Effector CD4-positive, alpha-beta T cell (primary cell): ENCODE measurements at places on chromosomes 11 and 22.

DNA sequence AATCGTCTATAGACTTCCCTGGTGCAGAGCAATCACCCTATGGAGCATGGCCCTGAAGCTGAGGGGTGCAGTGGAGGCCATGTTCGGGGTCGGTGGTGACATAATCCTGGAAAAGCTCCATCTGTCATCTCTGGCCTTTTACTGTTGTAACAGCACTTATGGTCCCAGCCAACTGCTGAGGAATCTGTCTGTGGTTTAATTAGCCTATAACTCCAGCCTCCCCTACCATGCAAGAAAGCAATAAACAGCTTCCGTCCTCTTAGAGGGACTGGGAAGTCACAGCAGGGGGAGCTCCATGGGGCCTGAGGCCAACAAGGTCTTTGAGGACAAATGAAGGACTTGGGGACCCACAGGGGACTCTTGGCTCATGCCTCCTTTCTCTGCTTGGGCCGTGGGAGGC is 159.1 kb upstream of the NECTIN1 start:
- DNase-seq: no peak

DNA sequence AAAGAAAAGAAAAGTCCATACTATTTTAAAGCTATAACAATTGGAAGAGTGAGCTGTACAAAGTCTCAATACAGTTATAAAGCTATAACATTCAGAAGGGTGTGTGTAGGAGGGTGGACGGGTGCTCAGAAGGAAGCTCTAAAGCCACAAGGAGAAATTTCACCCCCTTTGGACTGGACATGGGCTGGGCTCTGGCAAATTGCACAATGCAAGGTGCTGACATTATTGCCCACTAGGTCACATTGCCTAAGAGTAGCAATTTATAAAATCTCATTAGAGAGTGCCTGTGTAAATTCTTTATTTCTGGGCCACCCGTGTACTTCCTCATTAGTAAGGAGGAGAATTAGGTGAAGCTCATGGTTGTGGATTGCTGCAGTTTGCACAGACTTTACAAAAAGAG is 5.7 kb upstream of the APOBEC3A start:
- DNase-seq: no peak

DNA sequence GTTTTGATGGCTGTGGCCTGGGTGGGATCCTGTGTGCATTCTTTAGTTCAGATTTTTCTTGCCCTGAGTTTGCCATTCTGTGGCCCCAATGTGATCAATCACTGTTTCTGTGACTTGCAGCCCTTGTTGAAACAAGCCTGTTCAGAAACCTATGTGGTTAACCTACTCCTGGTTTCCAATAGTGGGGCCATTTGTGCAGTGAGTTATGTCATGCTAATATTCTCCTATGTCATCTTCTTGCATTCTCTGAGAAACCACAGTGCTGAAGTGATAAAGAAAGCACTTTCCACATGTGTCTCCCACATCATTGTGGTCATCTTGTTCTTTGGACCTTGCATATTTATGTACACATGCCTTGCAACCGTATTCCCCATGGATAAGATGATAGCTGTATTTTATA is 620 bp downstream of the OR4C16 start:
- DNase-seq: no peak

GRCh38 chr11:133509924-133510697 is 22.2 kb downstream of the OPCML start:
- no peak for DNase-seq

- DNase-seq: no peak
Measured at GRCh38 chr11:68200639-68201038, 12.5 kb downstream of the KMT5B start.

DNA sequence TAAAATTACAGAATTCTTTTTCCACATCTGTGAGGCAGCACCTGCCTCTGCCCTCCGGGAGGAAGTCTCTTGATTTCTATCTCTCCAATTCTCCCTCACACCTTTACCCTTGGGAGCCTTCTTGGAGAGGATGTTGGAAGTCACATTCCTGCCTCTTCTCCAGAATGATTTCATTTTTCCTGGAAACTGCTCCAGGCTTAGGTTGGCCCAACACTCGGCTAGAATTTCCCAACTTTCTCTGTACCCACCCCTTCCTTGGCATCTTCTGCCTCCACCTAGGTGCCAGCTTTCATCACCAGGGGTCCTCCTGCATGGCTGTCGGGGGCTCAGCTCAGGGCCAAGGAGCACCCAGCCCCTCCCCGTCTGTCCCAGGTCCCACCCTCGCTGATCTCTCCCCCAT is 43.2 kb downstream of the SLCO2B1 start:
- DNase-seq: no peak

DNA sequence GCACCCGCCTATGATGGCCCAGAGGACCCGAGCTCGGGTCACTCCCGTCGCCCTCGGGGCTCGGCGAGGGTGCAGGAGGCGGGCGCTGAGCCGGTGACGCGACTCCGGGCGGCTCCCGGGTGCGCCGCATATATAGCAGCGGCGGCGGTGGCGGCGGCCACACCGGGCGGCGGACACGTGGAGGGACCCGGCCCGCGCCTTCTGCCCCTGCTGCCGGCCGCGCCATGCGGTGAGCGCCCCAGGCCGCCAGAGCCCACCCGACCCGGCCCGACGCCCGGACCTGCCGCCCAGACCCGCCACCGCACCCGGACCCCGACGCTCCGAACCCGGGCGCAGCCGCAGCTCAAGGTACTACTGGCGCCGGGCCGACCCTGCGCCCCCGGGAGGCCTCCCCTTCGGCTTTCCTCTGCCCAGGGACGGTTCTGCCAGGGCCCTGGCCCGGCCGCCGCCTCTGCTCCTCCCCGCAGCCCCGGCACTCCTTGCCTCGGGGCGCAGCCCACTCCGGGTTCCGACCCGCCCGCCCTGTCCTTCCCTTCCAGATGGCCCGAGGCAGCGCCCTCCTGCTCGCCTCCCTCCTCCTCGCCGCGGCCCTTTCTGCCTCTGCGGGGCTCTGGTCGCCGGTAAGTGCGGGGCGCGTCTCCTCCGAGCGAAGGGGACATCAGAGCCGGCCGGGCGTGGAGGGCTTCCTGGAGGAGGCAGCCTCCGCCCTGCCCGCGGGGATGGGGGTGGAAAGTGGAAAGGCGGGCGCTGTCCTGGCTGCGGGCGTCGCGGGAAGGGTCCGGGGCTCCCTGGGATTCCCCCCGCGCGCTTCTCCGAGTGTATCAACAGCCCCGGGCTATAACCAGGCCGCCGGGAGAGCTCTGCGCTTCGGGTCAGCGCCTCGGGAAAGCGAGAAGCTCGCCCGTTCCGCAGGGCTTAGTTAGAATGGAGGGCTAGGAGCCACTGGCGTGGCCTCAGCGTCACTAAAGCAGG is at the start of gene GAL:
Gene GAL, plus strand, starts transcription at position 160 of the 972 bp plus-strand sequence. Its CDS starts 380 bp downstream, at position 540.
- DNase-seq: no peak

DNA sequence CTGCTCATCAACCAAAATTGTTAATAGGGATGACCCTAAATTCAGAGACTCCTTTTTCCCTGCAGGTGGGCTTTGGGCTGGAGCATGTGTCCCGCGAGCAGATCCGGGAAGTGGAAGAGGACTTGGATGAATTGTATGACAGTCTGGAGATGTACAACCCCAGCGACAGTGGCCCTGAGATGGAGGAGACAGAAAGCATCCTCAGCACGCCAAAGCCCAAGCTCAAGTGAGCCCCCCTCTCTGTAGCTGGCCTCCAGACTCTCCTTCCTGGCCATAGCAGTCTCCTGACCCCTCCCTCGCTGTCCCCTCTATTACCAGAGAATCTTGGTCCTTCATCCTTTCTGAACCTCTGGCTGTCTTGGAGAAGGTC is 47.9 kb upstream of the RAB1B start:
- DNase-seq: no peak

- no peak for DNase-seq
Measured at GRCh38 chr11:47336595-47336994, 15.9 kb downstream of the MYBPC3 start.

GRCh38 chr22:38477585-38477984 is 9.7 kb downstream of the KDELR3 start:
- DNase-seq: no peak

DNA sequence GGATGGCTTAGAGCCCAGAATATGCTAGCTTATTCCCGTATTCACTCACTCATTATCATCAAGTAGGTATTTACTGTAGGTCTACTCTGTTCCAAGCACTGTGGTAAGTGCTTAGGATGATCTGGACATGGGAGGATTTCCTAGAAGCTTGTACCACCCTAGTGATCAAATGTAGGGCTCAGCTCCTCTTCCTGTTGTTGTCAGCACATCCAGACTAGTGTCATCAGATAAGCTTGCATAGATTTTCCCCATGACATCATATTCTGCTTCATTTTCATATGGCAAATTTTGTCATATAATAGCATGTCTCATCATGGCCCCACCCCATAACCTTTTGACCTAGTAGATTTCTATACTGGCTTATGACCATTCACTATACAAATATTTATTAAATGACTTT is 19.3 kb upstream of the NUCB2 start:
- no peak for DNase-seq

DNA sequence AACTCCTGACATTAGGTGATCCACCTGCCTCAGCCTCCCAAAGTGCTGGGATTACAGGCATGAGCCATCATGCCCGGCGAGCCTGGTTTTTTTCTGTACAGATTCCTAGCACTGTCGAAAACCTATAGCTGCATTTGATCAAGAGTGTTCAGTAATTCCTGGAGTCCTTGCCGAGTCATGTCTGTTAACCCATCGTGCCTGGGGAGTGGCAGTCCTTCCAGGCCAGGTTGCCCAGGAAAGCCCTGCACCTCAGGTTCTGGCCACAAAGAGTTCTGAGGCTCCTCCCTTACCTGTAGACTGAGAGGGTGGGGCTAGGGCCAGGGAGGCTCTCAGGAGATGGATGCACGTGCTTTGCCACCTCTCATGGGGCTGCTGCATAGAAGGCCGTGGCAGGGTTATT is 17.0 kb downstream of the YDJC start:
- DNase-seq: no peak

DNA sequence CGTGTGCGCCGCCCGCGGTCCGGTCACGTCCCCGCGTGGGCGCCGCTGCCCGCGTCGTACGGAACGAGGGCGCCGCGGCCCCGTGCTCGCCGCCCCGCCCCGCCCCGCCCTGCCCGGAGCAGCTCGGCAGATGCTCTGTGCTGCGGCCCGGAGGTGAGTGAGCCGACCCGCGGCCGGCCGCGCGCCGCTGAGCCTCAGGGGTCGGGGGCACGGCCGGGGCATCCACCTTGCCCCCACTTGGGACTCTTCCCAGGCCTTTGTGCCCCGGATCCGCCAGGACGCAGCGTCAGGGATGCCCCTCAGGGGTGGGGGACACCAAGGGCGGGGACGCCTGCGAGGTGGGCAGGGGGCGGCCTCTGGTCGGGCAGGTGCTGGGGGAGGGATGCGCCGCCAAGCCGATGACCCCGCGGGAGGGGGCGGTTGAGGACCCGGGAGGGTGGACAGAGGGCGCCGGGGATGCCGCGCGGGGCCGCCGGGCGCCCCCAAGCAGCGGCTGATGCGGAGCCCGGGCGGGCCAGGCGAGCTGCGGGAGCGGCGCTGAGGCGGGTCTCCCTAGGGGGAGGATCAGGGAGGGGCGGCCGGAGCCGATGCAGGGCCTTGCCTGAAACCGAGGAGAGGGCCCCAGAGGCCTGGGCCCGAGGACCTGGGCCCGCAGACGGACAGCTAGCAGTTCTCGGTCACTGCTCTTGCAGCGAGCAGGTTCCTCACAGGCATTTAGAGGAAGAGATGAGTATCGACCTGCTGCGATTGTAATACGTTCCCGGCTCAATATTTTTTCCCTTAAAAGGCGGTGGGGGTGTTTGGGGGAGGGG is at the start of gene GNAZ:
Gene GNAZ, plus strand, starts transcription at position 102 of the 812 bp plus-strand sequence. CDS start 25,177 bp downstream, outside the sequence.
- peak; percentile 11 for DNase-seq

DNA sequence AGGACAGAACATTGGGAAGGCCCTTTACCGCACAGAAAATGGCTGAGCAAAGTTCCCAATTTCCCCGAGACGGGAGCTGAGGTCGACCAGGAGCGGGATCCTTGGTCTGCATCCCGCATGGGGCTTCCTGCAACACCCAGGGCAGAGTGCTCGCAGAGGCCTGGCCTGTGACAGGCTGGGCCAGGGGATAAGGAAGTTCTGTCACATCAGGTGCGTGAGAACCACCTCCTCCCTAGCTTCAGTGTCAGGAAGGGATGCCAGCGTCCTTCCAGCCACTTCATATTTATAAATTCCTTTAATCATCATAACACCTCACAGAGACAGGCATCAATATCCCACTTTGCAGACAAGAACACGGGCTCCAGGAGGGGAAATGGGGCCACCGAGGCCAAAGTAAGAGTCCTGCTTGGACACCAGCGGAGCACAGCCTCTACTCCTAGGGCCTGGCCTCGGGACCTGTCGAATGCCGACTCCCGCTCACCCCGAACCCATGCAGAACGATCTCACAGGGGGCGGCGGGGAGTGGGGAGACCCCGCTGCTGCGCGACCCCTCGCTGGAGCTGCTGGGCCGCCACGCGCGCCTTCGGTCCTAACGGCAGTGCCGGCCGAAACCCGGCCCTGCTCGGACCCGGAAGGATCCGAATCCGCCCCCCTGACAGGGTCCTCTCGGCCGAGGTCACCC is 532 bp downstream of the BET1L start:
- DNase-seq: no peak

- no peak for DNase-seq
Measured at GRCh38 chr22:43304831-43305590, 38.2 kb downstream of the SCUBE1 start.

DNA sequence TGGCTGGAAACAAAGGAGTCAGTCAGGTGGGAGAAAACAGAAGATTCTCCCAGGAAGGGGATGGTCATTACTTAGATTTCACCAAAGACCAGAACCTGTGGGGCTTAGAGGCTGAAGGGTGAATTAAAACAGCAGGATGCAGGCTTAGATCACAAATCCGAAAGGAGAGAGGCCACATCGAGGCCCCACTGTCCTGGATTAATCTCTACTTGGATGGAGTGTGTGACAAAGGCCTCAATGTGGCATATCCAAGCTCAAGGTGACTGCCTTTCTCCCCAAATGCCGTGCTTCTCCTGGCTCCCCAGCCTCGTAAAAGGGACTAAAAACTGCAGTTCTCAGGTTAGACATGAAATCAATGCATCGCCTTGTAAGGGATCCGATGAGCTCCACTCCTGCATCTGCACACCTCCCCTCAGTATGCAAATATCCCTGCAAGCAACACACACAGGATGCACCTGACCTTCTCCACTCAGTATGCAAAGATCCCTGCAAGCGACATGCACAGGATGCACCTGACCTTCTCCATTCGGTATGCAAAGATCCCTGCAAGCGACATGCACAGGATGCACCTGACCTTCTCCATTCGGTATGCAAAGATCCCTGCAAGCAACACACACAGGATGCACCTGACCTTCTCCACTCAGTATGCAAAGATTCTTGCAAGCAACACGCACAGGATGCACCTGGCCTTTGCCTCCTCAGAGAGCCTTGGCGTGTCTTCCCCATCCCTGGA is 447.4 kb downstream of the BRD1 start:
- DNase-seq: no peak

- DNase-seq: no peak
Measured at GRCh38 chr22:29700206-29700899, 19.4 kb upstream of the CABP7 start.

- no peak for DNase-seq
Measured at GRCh38 chr11:31795706-31796498, 15.2 kb downstream of the PAX6 start.

GRCh38 chr11:92482492-92483060 is 258.0 kb downstream of the FAT3 start:
- DNase-seq: no peak

- DNase-seq: no peak
Measured at GRCh38 chr22:41557401-41558240, 3.2 kb upstream of the CSDC2 start.
